ENCODE measurements at places on chromosomes 6 and 20. TPM values are rescaled to one million over a fixed set of nuclear protein-coding genes. Genes with fewer than 3 reads are reported as not detected.
A peak's percentile ranks its signal among the peaks of the same experiment; 100 is the strongest.

GPR63 gene
- total RNA-seq, result 0.18 TPM

SMOC2 gene
- total RNA-seq, result not detected

GRCh38 chr6:49430187-49430586, 32.9 kb downstream of the MMUT start:
- H3K4me1 ChIP-seq, result no peaks in the 10 kb centered on the region
- peaks cover 43% of the 10 kb centered on the region for H3K36me3 ChIP-seq
- no peak overlapping the region for H3K4me3 ChIP-seq

DNA sequence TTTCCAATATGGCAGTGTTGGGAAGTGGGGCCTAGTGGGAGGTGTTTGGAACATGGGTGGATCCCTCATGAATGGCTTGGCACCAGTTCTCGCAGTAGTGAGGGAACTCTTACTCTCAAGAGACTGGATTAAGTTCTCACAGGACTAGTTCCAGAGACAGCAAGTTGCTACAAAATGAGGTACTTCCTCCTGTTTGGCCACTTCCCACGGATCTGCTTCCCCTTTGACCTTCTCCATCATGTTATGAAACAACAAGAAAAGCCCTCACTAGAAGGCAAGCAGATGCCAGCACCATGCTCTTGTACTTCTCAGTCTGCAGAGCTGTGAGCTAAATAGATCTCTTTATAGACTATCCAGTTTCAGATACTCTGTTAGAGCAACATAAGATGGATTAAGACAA, 3.1 kb downstream of the RSPH3 start:
- H3K27ac ChIP-seq, result no peak overlapping the region
- no peak for DNase-seq
- H3K4me1 ChIP-seq, result peaks cover 21% of the 10 kb centered on the region
- H3K27me3 ChIP-seq, result no peaks in the 10 kb centered on the region

RIPPLY2 gene
- total RNA-seq, result not detected

- peaks cover 2% of the 10 kb centered on the region for H3K27me3 ChIP-seq
- no peaks in the 10 kb centered on the region for H3K36me3 ChIP-seq
- peaks cover 10% of the 10 kb centered on the region for H3K4me1 ChIP-seq
- no peak overlapping the region for H3K27ac ChIP-seq
- no peak for DNase-seq
These were observed 43.0 kb downstream of the PRDM1 start for GRCh38 chr6:106128981-106129781.

DNA sequence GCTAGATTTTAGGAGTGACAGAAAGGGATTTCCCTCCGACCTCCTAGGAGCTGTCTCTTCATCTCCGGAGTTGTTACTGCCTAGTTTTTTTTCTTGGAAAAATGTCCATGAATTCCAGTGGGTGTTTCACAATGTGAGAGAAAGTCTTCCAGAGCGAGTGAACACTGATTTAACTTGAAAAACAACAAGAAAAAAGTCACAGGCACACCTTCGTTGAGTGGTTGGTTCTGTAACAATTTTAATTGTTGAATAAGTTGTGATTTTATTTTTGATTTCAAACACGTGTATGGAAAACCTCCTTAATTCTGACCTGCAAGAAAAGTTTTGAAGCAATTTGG, 2.9 kb downstream of the TFAP2C start:
- no peaks in the 10 kb centered on the region for H3K36me3 ChIP-seq
- peaks cover 36% of the 10 kb centered on the region for H3K27me3 ChIP-seq
- peak overlapping the region; percentile 6 for H3K4me3 ChIP-seq
- no peak overlapping the region for H3K27ac ChIP-seq

Measured in naive thymus-derived CD8-positive, alpha-beta T cell (primary cell).